ENCODE measurements at places on chromosomes 2 and 18. TPM values are rescaled to one million over a fixed set of nuclear protein-coding genes. Genes with fewer than 3 reads are reported as not detected.

Gene KYNU
- polyA plus RNA-seq: 4.7 TPM

Gene RGPD4
- 0.05 TPM for polyA plus RNA-seq

Gene EN1
- polyA plus RNA-seq: 0.37 TPM

Gene PMAIP1
- polyA plus RNA-seq: 3.5 TPM

DNA sequence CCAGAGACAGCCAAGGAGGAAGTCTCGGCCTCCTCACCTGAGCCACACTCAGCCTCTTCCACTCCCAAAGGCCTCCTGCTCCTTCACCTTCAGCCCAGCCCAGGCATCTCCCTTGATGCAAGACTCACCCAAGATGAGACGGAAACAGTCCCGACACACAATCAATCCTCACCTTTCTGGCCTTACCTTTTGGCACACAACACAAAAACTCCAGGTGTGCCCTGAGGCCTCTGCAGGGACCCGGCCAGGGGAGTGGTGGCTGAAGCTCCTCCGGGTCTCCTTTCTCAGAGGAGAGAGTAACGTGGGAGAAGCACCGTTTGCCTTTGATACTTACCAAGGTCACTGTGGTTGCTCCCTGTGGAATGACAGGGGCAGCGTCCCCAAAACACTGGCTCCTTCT lies 23.8 kb upstream of the EFHD1 start:
- DNase-seq: no peak

- DNase-seq: no peak
Measured at GRCh38 chr2:8259106-8259840, 422.6 kb upstream of the ID2 start.

DNA sequence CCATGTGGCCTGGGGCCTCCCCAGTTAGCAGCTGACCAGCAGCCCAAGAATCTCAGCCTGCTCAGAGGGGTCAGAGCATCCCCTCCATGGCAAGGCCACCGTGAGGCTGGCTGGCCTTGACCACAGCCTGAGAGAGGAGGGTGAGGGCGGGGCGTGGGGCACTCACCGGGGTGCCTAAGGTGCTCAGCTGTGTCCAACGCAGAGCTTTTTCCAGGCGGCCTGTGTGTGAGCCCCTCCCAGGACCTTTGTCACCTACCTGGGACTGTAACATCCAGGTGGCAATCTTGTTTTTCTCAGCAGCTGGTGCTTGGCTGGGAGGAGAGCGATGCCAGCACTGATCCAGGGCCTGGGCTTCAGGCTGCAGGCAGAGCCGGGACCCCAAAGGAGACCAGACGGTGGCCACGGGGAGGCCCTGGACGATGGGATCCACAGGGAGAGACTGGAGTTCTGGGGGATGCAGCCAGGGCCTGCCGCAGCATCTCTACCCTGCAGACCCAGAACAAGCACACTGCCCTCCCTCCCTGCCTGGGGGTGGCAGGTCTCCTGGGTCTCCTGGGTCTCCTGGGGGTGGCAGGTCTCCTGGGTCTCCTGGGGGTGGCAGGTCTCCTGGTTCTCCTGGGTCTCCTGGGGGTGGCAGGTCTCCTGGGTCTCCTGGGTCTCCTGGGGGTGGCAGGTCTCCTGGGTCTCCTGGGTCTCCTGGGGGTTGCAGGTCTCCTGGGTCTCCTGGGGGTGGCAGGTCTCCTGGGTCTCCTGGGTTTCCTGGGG lies 12.3 kb downstream of the SNED1 start:
- no peak for DNase-seq

DNA sequence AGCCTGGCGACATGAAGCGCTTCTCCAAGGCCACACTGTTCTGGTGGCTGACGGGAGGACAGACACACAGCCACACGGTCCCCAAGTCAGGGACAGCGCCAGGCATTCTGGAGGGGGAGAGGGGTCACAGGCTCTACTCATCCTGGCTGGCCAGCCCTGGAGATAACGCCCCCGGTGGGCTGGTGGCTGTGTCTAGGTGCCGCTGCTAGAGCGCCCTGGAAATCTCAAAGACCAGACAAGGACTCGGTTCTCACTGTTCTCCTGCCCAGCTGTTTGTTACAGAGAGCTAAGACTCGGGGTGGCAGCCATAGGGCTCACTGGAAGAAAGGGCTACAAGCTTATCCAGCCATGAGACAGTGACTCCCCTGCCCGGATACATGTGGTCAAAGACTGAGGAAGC lies 72.0 kb downstream of the KCNF1 start:
- no peak for DNase-seq

GRCh38 chr2:202158796-202159195 lies 79.6 kb downstream of the SUMO1 start:
- DNase-seq: no peak

- DNase-seq: no peak
Measured at GRCh38 chr2:184006998-184007397, 591.3 kb upstream of the ZNF804A start.

- no peak for DNase-seq
Measured at GRCh38 chr2:142893241-142893640, 15.8 kb downstream of the KYNU start.

DNA sequence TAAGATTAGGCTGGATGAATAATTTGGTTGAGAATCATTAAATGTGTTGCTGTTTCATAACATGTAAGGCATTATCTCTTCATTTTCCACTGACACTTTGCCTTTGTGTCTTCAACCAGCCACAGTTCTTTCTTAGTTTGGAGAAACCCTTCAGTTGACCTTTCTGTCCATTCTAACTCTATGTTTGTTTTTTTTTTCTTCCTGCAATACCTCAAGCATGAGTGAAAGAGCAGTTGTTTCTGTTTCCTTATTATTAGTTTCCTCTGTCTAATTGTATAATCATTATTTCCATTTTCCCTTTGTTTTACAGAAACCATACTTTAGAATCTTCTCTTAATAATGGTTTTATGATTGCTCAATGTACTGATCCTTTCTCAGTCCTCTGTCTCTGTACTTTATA lies 25.6 kb downstream of the HADHB start:
- no peak for DNase-seq

All from left renal pelvis (tissue), 4 donors.